ENCODE measurements at places on chromosomes 1 and 21.

- DNase-seq, result peak; percentile 32
These were observed 49.3 kb downstream of the KANK4 start for GRCh38 chr1:62269851-62270495.

DNA sequence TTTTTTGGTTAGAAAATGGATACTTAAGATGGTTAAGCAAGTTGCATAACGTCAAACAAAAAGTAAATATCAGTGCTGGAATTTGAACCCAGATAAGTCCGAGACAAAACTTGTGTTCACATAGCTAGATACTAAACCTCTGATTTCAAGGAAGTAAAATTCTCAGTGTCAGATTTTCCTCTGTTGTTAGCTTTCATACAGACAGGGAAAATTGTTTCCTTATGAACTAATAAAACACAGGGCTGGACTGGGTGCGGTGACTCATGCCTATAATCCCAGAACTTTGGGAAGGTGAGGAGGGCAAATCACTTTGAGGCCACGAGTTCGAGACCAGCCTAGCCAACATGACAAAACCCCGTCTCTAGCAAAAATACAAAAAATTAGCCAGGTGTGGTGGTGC is 51.3 kb downstream of the PCNX2 start:
- peak; percentile 50 for DNase-seq

- peak; percentile 15 for DNase-seq
These were observed 75.5 kb downstream of the KIRREL1 start for GRCh38 chr1:158068918-158069317.

- no peak for DNase-seq
These were observed 11.8 kb downstream of the PSEN2 start for GRCh38 chr1:226882187-226882586.

DNA sequence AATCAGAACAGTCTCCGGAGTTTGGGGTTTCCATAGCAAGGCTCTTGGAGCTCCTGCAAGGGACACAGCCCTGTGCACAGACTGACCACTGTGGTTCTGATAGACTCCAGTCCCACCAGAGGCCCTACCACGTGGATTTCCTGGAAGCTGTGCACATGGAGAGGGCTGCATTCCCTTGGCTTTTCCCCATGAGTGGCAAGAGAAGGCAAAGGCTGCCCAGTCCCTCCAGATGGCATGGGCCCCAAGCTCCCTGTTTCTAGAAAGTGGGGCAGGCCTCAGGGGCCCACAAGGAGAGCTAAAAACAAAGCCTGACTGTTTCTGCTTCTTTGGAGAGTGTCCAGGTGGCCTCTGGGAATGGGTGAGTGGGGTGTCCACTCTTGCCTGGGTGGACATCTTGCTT is 87.5 kb downstream of the DDX20 start:
- no peak for DNase-seq

DNA sequence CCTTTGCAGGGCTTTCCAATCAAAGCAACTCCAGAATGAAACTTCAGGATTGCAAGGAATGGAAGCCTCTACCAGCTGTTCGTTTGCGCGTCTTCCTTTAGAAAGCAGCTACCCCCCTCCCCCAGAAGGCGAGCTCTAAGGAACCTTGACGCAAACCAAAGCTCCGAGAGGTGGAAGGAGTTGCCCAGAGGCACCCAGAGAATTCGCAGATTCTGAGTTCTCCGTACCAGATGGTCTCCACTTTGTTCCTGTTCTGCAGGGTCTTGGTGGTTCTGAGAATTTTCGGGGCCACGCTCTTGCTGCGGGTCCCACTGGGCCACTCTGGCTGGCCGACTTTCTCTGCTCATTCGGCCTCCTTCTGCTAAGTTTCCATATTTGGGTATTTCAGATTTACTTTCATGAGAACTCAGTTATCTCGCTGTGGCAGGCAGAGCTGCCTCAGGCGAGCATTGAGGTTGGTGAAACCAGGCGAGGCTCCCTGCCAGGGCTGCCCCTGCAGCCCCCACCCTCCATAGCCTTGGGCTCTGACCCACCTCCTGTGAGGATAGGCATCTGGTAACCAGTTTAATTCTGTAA is 801 bp downstream of the TRAF5 start:
- peak; percentile 57 for DNase-seq

- no peak for DNase-seq
These were observed 246.7 kb downstream of the FOXD2 start for GRCh38 chr1:47684518-47684917.
